ENCODE measurements at places on chromosomes 13 and 19.

DNA sequence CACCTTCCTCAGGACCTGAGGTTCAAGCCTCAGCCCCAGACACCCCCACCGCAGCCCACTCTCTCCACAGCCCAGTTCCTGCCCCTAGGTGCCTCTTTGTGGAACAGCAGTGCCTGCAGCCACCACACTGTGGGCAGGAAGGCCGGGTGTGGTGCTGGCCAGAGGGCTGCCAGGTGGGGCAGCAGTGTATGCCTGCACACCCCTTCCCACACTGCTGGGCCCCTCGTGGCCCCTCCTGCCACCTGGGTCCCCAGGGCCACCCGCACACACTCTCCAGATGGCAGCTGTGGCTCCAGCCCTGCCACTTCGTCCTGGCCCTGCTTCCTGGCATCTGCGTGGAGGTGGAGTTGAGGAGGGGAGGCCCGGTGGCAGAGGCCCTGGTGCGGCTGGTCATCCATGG is 35.1 kb downstream of the HPN start:
- DNase-seq = no peak

DNA sequence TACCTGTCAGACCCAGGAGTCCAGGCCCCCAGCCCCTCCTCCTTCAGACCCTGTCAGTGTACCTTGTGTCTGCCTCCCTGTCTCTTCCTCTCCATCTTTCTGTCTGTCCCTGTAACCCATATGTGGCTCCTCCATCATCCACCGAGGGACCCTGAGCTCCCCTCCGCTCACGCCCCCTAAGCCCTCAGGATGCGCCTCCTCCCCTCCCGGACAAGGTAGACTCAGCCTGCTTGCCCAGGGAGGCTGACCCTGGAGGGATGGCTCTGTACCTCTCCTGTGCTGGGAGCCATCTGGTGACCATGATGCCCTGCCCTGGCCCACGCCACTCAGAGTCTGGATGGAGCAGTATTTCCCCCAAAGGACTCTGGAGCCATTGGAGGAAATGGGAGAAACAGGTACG is 1.0 kb upstream of the CAPN12 start:
- DNase-seq = no peak

GRCh38 chr19:55642153-55643002 is 1.1 kb upstream of the ZNF581 start:
- no peak for DNase-seq

DNA sequence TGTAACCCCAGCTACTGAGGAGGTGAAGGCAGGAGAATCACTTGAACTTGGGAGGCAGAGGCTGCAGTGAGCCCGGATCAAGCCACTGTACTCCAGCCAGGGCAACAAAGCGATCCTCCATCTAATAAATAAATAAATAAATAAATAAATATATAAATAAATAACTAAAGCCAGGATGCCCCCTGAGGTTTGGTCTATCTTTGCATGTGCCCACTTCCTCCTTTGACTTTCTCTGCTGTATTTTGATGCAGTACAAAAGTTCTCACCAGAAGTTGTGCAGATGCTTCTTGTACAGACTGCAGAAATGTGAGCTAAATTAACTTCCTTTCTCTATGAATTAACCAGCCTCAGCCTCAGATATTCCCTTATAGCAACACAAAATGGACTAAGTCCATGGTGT is 6.5 kb upstream of the N4BP2L2 start:
- no peak for DNase-seq

GRCh38 chr19:38735257-38735686 is 9.0 kb downstream of the CAPN12 start:
- no peak for DNase-seq

GRCh38 chr13:52830946-52831345 is 17.5 kb downstream of the PCDH8 start:
- DNase-seq = no peak

GRCh38 chr19:42380155-42380554 is 9.9 kb downstream of the CNFN start:
- DNase-seq = no peak

GRCh38 chr13:30212256-30212655 is 95.1 kb downstream of the KATNAL1 start:
- no peak for DNase-seq

- no peak for DNase-seq
Measured at GRCh38 chr19:49340865-49341718, 5.9 kb downstream of the CD37 start.

DNA sequence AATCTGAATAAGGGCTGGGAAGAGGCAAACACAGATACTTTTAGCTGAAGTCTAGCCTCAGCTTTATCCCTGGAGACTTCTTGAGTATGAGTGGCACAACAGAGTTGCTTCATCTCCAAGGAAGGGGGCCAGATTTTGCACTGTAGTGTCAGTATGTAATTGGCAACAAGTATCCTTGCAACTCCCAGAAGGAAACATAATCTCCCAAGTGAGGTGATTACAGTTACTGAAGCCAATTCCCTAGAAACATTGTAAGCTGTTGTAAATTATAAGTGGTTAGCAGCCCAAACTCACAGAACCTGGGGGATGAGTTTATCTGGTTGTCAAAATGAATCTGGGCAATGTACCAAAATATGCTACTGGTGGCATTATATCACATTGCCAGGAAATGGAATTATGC is 2065.7 kb upstream of the PCDH20 start:
- no peak for DNase-seq

- no peak for DNase-seq
Measured at GRCh38 chr19:42042455-42043170, 27.4 kb downstream of the GRIK5 start.

GRCh38 chr19:58400316-58400915 is 5.0 kb downstream of the RNF225 start:
- DNase-seq = no peak

- no peak for DNase-seq
Measured at GRCh38 chr13:29465741-29466293, 129.7 kb downstream of the SLC7A1 start.

DNA sequence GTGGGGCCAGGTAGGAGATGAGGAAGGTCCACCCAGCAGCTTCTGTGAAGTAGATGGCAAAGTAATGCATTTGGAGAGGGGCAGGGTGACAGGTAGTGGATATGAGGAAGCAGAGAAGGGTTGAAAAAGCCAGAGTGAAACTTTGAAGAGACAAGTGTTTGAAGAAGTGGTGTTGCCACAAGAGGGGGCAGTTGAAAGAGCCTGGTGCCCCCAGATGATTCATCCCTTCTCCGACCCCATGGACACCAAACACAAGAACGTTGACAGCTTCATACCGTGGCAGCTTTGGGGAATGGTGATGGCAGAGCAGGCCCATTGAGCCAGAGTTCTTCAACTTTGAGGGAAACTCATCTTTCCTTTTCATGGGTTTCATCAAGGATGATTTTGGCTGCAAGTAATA is 19.9 kb downstream of the IFNL3 start:
- DNase-seq = no peak

DNA sequence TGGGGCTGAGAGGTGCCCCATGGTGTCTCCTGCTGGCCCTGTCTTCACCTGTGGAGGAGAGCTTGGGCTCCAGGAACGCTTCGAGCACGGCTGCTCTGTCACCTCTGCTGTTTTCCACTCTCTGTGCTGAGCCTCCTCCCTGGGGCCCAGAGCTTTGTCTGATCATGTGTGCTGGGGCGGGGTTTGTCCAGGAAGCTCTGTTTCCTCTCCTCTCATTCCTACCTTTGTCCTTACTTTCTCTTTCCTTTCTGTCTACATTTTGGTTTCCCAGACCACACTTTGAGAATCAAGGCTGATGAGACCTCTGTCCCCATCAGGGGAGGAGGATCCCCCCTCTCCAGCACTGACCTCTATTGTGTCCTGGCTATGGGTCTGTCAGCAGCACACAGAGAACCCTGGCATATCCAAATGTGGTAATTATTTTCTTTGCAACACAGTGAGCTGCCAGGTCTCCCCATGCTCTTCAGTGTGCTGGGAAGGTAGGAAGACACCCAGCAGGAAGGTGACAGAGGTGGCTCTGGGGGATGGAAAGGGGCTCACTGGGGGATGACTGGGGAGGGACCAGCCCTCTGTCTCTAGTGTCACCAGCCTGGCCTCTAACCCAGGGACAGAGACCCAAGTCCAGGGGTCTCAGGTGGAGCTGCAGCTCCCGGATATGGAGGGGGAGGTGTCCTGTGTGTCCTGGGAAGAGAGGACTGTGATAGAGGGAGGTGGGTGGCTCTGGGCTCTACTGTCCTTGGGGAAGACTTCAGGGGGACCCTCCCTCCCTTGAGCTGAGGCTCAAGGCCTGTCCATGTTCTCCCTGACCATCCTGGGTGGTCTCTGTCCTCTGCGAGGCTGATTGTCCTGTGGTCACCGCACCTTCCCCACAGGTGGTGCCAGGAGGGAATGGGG is at the start of gene CEACAM1:
Gene CEACAM1 (minus strand): TSS at position 128 of the 894 bp plus-strand sequence. CDS start 107 bp downstream, at position 21.
- no peak for DNase-seq

DNA sequence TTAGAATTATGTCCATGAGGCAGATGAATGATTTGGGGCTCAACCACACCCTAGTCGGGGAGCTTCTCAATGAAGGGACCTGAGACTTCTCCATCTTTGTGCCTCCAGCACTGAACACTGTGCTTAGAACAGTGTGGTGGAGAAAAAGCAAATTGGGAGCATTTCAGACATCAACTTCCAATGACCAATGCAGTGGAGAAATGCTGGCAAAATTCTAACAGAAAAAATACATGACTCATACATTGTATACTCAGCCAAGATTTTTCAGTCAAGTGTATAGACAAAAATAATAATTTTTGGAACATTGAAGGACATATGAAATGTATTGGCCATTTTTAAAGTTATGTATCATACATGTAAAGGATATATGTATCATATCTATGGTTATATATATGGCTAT is 134.7 kb downstream of the FGF14 start:
- no peak for DNase-seq

DNA sequence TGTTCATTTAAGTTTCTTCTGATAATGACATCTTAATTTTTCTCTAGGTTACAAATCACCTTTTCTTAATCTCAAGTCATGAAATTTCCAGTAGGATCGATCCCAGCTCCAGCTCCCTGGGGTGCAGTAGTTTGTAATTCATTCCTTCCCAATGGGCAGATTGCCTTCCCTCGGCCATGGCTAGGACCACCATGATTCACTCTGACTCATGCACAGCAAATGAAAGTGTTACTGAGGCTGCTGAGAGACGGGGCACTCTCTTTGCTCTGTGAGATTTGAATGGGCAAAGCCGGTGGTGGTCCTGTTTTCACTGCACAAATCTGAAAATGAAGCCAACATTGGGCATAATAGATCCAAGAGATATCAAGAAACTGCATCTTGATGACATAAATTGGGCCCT is 202.8 kb upstream of the IRS2 start:
- DNase-seq = no peak

DNA sequence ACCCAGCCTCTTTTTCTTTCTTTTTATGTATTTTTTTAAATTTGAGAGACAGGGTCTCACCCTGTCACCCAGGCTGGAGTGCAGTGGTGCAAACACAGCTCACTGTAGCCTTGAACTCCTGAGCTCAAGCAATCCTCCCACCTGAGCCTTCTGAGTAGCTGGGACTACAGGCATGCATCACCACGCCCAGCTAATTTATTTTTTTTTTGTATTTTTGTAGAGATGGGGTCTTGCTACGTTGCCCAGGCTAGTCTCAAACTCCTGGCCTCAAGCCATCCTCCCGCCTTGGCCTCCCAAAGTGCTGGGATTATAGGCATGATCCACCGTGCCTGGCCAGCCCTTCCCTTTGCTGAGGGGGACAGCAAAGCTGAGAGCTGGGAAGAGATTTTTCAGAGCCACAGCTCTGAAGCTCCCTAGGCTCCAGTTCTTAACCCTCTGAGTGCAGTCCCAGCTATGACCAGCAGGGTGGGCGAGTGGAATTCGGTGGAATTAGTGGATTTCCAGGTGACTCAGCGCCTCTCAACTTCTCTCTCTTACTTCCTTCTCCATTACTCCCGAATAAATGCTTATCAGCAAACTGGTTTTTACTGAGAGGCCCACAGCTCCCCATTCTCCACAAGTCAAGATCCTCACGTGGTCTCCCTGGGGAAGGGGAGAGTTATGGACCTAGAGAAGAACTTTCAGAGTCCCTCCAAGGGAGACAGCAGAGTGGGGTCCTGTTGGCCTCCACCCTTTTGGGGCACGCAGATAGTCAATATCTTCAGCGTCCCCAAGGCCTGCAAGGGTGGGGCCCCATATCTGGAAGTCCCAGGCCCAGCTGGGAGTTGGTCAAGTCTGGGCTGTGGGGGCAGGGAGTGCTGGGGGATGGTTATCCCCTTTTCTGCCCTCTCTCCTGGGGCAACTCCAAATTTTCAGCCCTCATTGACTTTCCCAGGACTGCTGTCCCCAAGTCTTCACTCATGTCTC is 1.2 kb downstream of the BLVRB start:
- peak; percentile 54 for DNase-seq

- DNase-seq = no peak
Measured at GRCh38 chr13:92913840-92914239, 312.8 kb upstream of the GPC6 start.

- DNase-seq = no peak
Measured at GRCh38 chr13:27130979-27131623, 40.5 kb downstream of the USP12 start.

- DNase-seq = no peak
Measured at GRCh38 chr13:73879346-73880015, 254.7 kb downstream of the KLF12 start.

DNA sequence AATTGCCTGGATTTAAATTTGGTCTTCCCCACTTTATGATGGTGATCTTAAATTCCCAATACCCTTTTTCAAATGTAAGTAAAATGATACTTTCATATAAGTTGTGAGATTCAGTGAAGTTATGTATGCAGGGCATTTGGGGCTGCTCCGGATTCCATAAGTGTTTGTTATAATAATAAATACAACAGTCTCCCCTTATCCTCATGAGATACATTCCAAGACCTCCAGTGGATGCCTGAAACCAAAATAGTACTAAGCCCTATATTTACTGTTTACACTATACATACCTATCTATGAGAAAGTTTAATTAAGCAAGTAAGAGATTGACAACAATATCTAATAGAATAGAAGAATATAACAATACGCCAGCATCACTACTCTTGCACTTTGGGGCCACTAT is 2237.8 kb downstream of the PCDH9 start:
- DNase-seq = no peak

GRCh38 chr19:2014131-2014571 is 1.4 kb downstream of the BTBD2 start:
- DNase-seq = no peak

GRCh38 chr19:14632286-14632685 is 42.4 kb downstream of the ADGRE3 start:
- DNase-seq = no peak

Measured in nucleus accumbens (tissue), 56 donors.